ENCODE measurements at places on chromosomes 3 and 15.

GRCh38 chr3:7193269-7193668, 332.4 kb downstream of the GRM7 start:
- DNase-seq, result no peak

- DNase-seq, result no peak
Measured at GRCh38 chr3:73611176-73611575, 13.6 kb downstream of the PDZRN3 start.

DNA sequence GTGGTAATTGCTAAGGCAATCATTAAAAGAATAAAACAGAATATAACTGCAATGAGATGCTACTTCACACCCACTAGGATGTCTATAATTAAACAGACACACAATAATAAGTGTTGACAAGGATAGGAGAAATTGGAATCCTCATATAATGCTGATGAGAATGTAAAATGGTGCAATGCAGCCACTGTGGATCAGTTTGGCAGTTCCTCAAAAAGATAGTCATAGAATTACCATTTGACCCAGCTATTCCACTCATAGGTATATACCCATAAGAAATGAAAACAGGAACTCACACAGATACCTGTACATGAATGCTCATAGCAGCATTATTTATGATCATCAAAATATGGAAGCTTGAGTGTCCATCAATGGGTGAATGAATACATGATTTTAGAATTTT, 9.6 kb upstream of the RNF111 start:
- DNase-seq, result no peak

DNA sequence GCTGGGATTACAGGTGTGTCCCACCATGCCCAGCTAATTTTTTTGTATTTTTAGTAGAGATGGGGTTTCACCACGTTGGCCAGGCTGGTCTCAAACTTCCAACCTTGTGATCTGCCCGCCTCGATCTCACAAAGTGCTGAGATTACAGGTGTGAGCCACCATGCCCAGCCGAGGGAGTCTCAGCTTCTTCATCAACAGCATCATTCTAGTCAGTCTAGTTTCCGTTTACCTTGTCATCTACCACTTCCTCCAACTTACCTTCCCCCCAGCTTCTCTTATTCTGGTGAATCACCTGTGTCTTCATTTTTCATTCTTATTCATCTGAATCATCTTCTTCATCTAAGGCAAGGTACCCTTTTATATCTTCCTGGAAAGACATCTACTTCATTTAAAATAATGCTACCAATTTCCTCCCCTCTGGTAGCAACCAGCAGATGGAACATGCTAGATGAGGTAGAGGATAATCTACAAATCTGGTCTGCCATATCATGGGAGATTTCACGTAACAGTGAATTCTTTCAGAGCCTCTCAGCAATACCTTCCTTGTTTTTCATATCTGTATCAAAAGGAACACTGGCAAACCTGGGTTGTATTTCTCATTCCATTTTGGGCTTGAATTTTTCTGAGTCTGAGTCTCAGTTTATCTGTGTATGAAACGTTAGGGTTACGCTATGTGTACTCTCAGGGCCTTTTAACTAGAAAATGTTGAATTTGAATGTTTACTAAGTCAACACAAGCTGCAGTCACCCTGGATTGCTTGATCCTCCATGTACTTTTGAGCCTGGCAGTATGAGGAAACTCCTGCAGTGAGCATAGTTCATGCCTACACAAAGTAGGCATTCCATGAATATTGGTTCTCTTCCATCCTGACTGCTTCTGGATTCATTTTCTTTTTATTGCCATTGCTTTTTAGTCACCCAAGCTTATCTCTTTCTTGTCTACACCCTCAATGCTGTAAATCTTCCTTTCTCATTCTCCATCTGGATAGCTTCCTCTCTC, 16.8 kb downstream of the LPP start:
- no peak for DNase-seq

DNA sequence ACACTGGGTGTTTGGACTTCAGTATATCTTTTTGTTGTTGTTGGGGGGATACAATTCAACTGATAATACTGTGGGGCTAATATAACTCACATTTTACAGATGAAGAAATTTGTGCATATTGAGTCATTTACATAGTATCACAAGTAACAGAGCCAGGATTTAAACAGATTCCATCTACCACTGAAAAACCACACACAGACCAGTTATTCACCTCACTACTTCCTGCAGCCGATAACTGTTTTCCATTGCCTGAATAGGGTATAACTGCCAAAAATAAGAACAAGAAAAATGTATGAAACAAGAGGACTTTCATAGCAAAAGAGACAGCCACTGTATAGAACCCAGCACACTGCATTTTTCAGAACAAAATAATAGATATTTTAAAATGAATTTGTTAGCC, 215.8 kb upstream of the CNTN6 start:
- no peak for DNase-seq

DNA sequence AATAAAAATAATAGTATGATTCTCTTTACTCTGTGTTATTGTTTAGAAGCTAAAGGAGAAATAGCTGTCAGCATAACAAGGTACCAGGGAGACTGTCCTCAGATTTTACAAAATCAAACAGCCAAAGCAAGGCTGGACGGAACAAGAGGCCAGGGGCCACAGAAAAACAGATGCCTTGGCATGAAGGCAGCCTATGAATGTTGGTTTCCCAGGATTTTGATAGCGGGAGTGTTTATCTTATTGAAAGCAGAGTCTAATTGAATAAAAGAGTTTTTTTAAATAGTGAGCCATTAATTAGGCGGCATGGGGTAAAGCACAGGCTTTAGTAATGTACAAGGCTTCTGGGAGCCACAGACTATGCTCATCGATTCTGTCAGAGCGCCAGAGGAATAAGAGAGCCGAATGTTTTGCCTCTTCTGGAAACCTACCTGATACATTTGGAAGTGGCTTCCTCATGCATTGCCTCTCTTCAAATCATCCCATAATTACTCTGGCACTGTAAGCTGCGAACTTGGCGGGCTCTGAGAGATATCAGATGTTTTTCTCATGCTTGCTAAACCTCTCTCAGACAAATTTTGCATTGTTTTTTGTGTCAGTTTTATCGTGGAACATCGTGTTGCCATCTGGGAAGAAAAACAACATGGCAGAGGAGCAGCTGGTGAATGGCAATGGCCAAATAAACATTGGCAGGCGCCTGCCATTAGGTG, 30.4 kb upstream of the TMCO5A start:
- no peak for DNase-seq

- no peak for DNase-seq
Measured at GRCh38 chr15:92664178-92664900, 8.8 kb upstream of the FAM174B start.

- peak; percentile 95 for DNase-seq
Measured at GRCh38 chr15:68053701-68054627, at the start of gene PIAS1. PIAS1 (plus strand) TSS chr15:68054315; CDS start chr15:68054327, 12 bp downstream.

DNA sequence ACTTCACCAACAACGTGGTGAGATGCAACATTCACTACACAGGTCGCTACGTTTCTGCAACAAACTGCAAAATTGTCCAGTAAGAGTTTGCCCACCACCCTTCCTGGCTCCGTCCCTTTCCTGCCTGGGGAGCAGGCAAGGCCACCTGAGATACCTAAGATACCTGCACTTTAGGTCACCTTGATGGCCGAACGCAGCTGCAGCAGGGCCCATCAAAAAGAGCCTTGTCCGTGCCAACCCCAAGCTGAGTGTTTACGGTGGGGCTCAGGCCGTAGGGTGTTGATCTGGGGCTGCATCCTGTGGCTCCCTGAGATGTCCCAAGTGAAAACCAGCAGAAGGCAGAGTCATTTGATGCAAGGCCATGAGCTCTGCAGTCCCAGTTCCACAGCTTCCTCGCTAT, 23.2 kb downstream of the LOXL1 start:
- no peak for DNase-seq

GRCh38 chr15:28861031-28861534, 12.6 kb upstream of the GOLGA6L7 start:
- no peak for DNase-seq

DNA sequence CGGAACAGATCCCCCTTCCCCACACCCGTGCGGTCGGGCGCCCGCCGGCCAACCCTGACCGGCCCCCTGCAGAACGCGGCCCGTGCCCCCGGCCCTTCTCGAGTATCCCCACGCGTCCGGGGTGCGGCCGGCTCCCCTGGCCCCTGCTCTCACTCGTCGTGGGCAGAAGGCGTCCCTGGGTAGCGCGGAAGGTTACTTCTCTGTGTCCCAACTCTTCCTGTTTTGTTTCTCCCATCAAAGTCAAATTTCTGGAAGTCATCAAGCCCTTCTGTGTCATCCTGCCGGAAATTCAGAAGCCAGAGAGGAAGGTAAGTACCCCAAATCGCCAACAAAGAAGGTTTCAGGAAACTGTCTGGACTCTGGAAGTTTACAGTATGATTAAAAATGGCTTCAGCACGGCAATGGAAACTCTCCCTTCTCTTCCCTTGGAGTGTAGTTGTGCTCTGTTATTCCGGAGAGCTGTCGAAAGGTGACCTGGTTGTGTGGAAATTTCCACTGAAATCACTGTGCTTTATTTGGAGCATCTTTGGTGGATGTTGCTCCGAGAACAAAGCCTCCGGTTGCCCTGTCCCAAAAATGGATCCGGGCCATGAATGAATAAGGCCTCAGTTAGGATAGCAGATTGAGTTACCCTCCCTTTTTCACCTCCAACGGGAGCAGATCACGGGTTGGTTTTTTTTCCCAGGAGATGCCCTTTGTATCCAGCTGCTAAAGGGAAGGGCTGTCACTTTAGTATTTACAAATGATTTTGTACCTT, 536 bp downstream of the SEC61A1 start:
- no peak for DNase-seq

- no peak for DNase-seq
Measured at GRCh38 chr3:152447511-152447910, 178.8 kb downstream of the MBNL1 start.

- DNase-seq, result no peak
Measured at GRCh38 chr3:14765576-14766427, 53.0 kb upstream of the FGD5 start.

GRCh38 chr3:160245261-160245800, 20.1 kb downstream of the C3orf80 start:
- no peak for DNase-seq

DNA sequence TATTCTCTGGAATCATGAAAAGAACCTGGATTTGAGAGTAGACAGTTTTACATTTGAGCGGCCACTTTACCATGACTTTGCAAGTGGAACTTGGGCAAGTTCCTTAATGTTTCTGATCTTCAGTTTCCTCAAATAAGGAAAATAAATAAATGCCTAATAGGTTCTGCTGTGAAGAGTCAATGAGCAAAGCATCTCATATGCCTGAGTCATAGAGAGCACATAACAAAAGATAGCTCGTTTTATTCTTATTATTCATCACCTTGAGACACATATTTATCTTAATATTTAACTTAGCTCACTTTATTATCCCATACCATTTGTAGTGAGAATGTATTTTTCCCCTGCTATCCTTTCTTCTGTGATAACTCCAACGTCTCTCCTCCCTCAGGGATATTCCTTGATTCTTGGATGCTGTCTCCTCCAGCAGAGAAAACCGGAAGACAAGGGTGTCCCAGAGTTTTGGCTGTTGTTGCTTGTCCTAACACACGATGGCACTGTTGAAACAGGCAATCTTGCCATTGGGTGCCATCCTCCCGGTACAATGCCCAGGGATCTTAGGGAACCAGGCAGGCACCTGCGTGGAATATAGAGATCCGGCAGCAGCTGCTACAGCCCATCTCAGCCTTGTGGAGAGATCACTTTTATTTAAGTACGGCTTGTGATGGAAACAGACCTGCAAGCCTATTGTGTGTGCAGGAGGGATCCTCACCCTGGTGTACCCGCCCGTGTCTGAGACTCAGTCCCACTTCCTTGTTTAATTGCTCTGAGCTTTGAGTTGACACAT, 33.3 kb upstream of the VPS33B start:
- no peak for DNase-seq

DNA sequence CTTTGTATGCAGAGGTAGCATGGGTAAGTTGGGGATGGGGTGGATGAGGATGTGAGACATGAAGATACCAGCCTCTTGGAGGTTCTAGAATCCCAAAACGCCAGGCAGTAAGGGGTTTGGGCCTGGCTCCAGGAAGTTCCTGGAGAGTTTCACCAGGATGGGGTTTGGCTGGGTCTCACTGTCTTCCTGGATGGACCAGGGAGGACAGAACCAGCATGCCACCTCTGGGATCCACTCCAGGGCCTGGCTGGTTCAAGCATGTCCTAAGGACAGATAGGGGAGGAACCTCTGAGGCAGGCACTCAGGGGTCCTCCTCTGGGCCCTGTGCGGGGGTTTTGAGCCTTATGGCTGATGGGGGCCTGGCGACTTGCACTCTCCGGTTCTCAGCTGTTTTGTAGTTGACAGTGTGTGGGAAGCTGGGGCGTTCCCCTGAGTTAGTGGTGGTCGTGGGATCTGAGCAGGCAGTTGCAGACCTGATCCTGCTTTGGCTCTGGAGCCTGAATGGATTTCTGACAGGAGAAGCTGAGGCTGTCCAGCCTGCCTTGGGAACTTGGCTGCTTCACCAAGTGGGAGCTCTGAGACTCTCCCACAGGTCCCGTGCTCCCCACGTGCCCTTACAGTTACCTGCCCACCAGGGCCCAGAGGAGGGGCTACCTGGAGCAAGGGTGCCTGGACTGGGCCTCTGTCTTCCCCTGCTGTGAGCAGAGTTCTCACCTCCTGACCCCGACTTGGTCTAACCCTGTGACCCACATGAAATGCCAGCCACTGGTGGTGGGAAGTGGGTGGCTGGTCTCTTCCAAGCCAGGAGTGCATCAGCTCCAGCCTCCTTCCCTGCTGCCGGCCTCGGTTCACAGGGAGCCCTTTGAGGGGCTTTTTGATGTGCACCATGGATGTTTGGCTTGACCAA, 128.4 kb downstream of the EEFSEC start:
- no peak for DNase-seq

GRCh38 chr3:34213478-34213877, 415.0 kb downstream of the PDCD6IP start:
- no peak for DNase-seq

Data from suprapubic skin (tissue), 4 donors.